ENCODE measurements at places on chromosomes 11 and 22.

DNA sequence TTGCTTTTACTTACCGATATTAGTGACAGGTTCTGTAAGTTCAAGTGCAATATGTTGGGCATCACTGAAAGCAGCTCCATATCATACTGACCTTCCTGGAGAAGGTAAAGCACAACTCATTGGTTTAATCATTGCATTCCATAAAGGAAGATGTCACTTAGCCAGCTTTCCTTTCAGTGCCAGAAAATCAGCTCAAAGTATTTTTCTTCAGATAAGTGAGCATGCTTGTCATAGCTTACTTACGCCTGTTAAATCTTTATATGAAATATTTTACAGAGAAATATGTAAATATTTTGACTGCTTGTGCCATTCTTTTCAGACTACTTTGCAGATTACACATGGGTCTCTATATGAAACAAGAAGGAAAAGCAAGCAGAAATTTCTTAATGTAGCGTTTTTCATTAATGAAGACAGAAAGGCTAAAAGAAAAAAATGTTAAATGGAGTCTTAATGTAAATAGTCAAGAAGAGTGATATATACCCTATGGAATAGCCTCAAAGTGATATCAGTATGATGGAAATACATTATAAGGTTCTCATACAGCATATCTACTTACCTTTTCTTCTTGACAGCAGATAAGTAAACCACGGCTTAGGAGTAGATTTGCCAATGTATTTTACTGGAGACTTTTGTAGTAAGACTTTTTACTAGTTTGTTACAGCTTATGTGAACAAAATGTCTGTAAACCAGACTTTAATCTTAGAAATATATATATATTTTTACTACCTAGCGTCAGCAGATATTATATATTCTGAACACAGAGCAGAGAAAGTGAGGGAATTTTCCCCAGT, 649.7 kb downstream of the METTL15 start:
- no peak for DNase-seq

- no peak for DNase-seq
Observed at GRCh38 chr11:10625982-10626311, 57.5 kb upstream of the LYVE1 start.

- no peak for DNase-seq
Observed at GRCh38 chr11:101407324-101407723, 176.5 kb downstream of the TRPC6 start.

DNA sequence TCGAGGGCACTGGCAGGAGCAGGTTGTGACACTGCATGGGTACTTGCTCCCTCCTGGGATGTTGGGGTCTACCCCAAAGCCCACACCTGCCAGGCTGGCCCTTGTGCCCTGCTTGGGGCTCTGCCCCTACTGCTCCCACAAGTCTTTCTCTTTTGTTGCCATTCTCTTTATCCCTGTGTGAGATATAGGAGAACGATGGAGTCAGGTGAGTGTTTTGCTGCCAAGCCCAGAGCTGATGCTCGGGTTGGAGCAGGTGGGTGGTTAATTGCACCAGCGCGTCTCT, 292.6 kb downstream of the TBC1D22A start:
- no peak for DNase-seq

DNA sequence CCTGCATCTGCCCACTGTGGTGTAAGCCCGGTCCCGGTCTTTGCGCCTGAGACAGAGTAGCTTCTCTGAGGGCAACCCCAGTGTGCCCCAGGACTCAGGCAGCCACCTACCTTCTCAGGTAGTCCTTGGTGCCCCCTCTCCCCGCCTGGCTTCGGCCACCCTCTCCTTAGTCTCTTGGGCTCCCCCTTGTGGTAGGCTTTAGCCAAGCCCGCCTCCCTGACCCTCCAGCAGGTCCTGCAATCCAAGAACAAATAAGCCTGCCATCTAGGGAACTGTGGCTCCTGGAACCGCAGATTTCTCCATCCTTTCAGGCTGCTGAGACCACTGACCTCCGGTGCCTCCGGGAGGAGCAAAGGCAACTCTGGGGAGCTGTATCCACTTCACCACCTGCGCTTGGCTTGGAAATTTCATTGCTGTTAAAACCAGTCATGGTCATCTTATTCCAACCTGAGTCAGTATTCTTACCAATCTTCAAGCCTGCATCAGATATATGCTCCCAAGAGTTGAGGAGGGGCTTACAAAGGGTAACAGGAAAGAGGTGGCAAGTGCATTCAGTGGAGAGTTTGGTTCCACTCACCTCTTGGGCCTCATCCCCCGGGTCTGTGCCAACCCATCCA, 52.8 kb upstream of the TENM4 start:
- peak; percentile 4 for DNase-seq

- DNase-seq, result no peak
Observed at GRCh38 chr22:29002603-29003002, 59.0 kb downstream of the C22orf31 start.

- DNase-seq, result no peak
Observed at GRCh38 chr22:42321908-42322561, 51.6 kb upstream of the TCF20 start.

- DNase-seq, result no peak
Observed at GRCh38 chr11:34575261-34575660, 45.6 kb upstream of the EHF start.

GRCh38 chr11:108947654-108948570, 283.0 kb downstream of the DDX10 start:
- no peak for DNase-seq

DNA sequence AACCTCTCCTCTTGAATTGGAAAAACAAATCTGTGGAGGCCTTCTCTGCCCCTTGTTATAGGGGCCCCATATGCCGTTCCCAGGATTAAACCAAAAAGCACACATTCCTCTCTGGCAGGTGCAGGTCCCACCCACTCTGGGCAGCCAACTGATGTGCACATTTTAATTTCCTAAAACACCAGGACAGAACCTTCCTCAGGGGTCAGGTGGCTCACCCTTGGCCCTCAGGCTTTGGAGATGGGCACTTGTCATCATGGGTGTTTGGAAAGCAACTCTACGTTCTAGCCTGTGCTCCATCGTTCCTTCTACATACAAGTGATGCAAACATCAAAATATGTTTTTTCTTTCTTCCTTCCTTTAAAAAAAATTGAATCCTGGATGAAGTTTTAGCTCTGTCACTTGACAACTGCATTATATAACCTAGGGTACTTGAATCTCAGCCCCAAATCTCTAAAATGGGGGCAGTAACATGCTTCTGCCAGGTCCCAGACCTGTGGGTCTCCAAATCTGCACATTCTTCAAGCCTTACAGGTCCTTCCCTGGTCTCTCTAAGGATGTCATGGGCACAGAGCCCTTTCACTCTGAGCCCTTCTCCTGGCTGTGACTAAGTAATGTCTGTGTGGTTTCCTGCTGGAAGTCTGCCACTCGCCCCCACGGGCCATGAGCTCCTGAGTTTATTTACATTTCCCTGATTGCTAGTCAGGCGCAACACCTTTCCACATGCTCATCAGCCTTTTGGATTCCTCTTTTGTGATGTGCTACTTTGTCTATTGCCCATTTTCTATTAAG, 43.8 kb downstream of the KCNQ1OT1 start:
- no peak for DNase-seq

- no peak for DNase-seq
Observed at GRCh38 chr11:83456566-83456965, 170.4 kb upstream of the CCDC90B start.

- no peak for DNase-seq
Observed at GRCh38 chr11:6616596-6617250, 2.5 kb downstream of the TPP1 start.

DNA sequence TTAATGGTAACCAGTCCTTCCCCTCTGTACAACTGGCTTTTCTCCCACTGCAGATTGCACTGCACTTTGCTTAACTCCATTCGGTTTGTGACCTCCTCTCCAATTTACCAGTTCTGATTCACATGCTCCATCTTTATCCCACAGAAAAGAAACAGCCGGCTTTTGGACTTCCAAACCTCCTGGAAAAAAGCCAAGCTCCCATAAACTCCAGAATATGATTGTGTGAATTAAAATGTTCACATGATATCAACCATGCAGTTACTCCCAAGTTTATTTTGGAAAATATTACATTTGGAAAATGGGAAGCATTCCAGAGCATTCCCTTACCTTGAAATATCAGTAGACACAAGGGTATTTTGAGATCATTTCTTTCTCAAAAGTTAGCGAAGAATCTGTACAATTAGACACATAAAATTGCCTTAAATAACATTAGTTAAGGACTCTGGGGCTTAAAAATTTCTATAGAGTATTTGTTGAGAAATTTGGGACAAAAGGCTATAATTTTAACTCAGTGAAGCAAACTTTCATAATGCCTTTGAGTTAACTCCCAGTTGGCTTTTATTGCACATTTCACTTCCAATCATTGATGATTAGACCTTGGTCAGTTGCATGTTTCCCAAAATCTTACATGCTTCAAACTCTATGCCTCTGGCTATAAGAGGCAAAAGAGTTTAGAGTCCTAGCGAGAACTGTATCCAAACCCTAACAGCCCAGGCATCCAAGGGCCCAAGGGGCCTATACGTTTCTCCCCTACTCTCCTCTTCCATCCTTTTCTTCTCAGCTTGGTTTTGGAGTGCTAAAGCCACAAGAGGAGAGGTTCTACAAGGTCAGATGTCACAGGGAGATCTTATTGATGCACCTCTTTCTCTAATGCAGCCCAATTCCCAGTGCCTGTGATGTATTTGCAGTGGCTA, 23.6 kb upstream of the TMEM135 start:
- no peak for DNase-seq

GRCh38 chr11:35990170-35990569, 46.3 kb downstream of the LDLRAD3 start:
- DNase-seq, result no peak

- no peak for DNase-seq
Observed at GRCh38 chr11:71554996-71555395, 6.8 kb downstream of the KRTAP5-9 start.

GRCh38 chr22:48881326-48881980, 946.2 kb downstream of the BRD1 start:
- no peak for DNase-seq

DNA sequence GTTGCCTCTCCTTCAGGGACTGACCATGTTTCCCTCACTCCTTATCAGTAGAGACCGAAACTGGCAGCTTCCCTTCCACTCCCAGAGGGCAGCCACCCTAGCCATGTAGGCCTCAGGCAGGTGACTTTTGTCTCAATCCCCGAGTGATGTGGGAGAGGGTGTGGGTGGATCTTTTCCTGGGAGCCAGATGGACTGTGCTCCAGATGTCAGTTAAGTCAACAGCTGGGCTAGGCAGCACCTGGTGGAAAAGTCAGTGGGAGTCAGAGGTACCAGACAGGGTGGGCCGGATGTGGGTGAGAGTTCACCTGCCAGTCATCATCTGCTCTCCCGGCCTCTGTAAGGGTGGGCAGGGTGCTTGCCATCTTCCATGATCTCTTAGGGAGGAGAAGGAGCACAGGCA, 1.9 kb downstream of the BANF1 start:
- DNase-seq, result no peak

DNA sequence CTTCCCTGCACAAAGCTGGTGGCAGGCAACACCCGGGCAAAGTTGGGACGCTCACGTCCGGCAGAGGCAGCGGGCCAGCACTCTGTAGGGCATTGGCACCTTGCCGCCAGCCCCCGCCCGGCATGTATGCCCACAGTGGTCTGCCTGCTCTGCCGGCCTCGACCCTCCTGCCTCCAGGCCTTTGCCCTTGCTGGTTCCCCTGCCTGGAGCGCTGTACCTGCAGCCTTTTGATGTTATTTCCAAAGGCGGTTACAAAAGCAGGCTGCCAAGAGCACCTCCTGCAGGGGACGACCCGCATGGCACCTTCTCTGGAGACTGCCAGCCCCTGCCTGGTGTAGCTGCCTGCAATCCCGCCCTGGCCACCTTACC, 56.5 kb upstream of the SHISAL1 start:
- no peak for DNase-seq

- no peak for DNase-seq
Observed at GRCh38 chr11:110433393-110434333, 3.9 kb downstream of the FDX1 start.

- no peak for DNase-seq
Observed at GRCh38 chr11:103406357-103406756, 297.1 kb downstream of the DYNC2H1 start.

DNA sequence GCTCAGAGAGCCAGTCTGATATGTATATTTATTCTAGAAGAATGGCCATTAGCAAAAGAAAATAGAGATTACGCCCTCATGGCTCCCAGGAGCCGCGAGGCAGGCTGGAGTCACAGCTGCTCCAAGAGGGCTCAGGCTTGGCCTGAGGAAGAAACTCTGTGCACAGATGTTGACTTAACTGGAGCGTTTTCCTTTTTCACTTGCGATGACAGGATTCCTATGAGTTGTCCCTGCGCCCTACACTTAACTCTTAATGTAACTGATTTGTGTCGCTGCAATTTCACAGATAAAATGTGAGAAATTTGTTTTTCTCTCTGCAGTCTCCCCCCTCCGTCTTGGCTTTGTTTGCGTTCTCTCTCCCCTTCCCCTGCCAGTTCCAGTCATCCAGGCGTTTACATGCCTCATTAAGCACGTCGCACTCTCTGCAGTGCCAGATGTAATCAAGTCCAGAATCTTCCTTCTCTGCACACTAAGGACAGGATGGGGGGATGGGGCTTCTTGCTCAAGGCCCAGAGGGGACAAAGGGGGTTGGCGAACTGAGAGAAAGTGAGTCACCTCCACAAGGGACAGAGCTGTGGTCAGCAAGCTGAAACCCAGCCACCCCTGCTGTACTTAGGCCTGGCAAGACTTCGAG, 1060.1 kb downstream of the NTM start:
- DNase-seq, result no peak

DNA sequence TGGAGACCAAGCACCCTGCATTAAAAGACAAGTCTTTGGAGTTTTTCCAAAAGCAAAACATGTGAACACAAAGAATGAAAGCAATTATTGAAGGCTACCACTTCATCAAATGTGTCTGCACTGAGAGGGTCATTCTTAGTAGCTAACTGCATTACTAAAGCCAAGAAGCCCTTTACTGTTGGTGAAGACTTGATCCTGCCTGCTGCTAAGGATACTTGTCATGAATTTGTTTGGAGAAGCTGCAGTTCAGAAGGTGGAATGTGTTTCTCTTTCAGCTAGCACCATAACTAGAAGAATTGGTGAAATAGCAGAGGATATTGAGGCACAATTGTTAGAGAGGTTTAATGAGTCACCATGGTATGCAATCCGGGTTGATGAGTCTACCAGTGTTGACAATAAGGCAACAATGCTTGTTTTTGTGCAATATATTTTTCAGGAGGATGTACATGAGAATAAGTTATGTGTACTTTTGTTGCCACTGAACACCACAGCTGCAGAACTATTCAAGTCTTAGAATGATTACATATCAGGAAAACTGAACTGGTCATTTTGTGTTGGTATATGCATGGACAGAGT, 457.3 kb upstream of the ISX start:
- no peak for DNase-seq
